ENCODE measurements at places on chromosomes 1 and 21.

DNA sequence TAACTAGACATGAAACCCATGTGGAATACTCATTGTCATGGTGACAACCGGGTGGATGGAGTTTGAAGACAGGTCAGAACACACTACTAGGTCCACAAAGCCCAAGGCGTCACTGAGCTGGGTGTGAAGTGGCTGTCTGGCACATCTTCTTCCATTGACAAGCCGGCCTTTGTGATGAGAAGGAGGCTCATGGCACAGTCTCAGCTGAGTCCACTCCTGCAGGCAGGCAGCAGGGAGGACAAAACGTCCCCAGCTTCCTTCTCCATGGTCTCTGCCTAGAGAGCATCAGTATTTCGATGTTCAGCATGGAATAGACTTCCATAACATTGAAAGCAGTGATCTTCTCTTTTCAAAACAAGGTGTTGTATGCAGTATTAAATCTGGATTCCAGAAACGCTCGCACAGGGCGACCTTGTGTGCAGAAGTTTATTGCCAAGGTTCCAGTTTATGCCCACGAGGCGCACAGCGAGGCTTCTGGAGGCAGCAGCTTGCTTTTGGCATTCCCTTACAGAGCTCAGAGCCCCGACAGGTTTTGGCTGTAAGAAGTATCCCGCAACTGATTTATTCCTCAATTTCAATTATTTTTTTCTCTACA is 104.2 kb downstream of the SIM2 start:
- no peak for DNase-seq

DNA sequence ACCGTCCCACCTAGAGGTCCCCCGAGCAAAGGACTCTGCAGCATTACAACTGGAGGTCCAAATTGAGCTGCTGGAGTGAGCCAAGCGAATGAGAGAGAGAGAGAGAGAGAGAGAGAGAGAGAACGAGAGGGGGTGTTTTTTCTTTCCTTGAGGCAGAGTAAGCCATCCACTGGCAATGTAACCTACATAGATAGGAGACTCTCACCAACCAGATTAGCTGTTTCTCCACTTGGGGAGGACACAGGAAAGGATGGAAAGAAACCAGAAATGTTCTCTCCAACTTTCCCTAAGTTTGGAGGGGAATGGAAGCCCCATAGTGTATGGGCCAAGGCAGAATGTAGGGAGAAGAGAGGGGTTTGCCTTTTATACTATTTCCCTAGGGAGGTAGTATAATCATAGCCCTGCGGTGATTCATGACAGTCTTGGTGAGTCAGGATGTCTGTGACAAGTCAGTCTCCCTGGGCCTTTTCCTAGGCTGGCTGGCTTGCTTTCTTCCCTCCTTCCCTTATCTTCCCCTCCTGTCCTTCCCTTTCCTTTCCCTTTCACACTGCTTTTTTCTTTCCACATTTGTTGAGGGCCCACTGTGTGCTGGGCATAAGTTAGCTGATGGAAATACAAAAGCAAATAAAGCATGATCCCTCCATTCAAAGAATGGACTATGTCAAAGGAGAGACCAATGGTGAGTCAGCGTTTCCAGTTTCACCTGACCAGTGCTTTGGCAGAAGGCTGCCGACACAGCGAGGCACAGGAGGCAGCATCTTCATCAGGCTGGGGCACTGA is 7.1 kb downstream of the FNDC7 start:
- DNase-seq: peak; percentile 84

DNA sequence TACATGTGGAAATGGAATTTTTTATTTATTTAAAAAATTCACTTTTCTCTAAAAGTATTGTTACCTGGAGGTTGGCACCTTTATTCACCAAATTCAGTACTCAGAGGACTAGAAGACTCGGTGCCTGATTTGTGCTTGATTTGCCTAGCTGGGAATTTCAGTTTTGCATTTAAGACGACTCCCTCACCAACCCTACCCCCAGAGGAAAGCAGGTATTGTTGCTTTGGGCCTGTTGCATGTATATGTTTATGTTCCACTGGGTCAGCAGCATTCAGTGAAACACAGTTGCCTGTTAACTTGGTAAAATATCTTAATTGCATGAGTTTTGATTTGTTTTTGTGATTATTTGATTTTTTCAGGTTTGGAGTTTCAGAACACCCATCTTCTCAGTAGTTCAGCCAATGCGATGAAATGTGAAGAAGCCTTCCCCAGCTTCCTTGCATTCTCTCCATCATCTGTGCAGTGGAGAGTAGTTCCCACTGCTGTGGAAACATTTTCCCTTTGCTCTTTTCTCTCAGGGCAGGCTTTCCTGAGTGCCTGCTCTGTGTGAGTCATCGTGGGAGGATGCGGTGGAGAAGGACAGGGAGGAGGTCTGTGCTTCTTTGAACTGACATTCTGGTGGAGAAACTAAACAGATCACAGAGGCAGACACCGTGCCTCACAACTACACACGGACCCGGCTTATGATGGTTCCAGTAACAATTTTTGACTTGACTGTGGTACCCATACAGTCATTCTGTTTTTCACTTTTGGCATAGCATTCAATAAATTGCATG is 6.4 kb downstream of the ADARB1 start:
- DNase-seq: no peak

GRCh38 chr21:33042812-33043211 is 17.1 kb downstream of the OLIG2 start:
- peak; percentile 80 for DNase-seq

GRCh38 chr1:158507511-158507910 is 35.5 kb downstream of the OR10R2 start:
- no peak for DNase-seq

DNA sequence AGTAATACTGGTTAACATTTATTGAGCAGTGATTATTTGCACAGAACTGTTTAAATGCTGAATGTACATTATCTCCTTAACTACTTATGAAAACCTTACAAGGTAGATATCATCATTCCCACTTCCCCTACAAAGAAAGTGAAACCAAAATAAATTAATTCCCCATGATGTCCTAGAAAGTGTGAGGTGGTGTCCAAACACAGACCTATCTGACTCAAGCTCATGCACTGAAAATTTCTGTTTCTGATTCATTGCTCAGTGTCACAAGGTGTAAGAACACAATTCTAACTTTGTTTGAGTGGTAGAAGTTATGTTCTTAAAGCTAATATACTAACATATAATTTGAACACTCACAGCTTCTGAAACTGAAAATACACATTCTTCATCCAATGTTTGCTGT is 178.7 kb downstream of the MRPL39 start:
- no peak for DNase-seq

GRCh38 chr21:31892686-31893085 is 19.9 kb downstream of the HUNK start:
- DNase-seq: no peak

DNA sequence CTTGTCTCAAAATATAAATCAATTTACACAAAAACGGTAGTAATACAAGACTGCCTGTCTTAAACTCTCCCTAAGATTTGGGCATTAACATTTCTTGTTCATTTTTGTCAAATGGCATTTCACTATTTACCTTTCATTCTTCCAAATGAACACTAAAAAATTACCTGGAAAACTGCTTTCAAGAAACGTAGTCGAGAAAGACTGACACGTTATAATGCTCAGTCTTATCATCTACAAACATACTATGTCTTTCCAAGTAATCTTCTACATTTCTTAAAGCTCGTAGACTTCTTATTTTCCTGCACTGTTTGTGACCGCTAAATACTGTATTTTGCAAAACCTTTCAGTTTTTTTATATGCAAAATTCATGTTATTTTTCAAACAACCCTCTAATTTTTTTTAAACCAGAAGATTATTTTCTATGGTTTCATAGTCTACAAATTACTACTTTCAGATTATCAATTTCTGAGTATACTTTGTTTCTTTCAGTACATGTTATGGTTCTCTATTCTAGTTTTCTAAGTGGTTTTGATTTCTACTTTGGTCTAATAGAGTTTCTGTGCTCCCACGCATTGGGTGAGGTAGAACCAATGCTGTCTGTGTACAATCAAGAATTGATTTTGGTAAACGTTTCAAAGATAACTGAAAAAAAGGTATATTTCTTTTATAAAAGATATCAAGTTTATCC is 336.4 kb downstream of the SMYD3 start:
- no peak for DNase-seq

DNA sequence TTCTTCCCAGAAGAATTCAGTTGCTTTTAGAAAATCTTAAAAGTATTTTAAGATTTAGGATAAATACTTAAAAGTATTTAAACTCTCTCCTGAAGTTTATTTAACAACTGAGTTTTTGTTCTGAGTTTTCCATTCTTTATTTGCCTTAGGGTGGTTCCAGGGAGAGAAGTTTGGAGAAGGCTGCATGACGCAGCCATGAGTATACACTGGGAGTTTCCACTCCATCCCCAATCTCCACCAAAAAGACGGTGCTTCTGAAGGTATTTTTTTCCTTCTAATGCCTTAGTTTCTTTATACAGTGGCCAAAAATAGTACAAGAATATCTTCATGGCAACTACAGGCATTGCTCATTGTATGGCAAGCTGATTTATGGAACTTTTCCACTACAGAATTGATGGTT is 122.7 kb downstream of the ST6GALNAC5 start:
- no peak for DNase-seq

- no peak for DNase-seq
Measured at GRCh38 chr1:11594222-11594621, 60.0 kb downstream of the FBXO2 start.

GRCh38 chr1:35175602-35176001 is 17.3 kb downstream of the SFPQ start:
- no peak for DNase-seq

DNA sequence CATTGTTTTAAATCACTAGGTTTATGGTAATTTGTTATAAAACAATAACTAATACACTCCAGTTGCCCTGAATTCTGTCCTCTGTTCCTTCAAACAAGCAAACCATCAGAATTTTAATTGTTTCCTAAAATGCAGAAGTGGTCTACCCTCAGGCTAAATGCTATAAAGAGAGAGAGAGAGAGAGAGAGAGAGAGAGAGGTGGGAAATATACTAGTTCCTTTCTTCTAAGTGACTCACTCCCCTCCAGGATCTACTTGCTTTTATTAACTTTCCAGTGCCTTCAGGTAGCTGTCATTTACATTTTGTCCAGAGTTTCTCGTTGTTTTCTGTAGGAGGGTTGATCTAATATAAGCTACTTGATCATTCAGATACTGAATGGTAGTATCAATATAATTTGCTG is 26.4 kb downstream of the LRRC53 start:
- DNase-seq: no peak

DNA sequence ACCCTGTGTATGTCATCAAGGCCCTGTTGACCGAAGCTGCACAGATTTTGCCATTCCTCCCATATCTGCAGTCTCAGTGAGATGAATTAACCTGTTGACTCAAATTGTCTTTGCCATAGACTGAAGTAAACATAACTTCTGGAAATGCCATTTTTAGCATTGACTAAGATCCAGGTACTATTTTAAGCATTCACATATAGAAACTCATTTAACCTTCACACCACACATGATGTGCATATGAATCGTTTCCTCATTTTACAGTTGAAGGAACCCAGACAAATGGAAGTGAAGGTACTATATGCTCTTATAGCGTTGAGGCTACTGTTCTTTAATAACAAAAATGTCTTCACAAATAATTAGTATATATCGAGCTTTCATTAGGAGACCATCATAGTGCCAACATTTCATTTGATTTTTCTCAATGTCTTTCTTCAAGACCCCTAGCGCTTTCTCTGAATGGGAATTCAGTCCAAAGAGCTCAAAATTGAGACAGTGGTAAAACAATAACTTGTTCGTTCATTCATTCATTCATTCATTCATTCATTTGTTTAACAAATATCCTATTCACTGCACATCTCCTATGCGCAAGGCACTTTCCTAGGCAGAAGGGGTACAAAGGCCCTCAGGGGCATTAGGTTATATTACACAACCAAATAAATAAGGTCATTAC is 444.7 kb downstream of the ADGRL2 start:
- no peak for DNase-seq

GRCh38 chr1:161921491-161921890 is 102.2 kb downstream of the OLFML2B start:
- DNase-seq: peak; percentile 69

GRCh38 chr21:39124681-39125251 is 58.5 kb downstream of the PSMG1 start:
- no peak for DNase-seq

- no peak for DNase-seq
Measured at GRCh38 chr1:65214340-65215027, 66.5 kb downstream of the AK4 start.

DNA sequence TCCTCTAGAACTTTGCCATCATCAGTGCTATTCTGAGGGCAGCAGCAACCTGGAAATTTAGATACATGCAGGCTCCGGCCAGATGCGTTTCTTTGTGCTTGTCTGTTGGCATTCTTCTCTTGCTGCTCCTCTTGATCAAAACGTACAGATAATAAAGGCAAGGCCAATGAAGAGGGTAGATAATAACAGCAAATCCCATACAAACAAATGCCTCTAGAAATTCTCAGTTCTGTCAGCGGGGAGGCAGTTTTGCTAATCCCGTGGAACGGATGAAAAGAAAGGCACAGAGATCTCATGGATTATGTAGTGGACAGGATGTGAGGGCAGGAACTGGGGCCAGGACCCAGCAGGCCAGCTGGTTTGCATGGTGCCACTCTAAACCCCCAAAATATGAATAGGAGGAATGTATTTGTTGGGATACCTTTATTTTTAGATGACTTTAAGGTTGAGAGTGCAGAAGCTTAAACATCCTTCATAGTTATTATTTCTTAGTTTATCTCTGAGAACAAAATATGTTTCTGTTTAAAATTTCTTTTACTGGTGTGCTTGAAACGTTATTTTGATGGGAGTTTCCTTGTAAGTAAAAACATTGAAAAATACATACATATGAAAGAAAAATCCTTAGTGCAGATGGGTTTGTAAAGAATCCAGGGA is 1.5 kb downstream of the ITSN1 start:
- peak; percentile 28 for DNase-seq
